ENCODE measurements at places on chromosomes 16 and 17. TPM values are rescaled to one million over a fixed set of nuclear protein-coding genes. Genes with fewer than 3 reads are reported as not detected.

- DNase-seq = no peak
These were observed 1.6 kb downstream of the ITGA3 start for GRCh38 chr17:50057521-50057991.

The COIL gene
- 6.1 TPM for total RNA-seq

DNA sequence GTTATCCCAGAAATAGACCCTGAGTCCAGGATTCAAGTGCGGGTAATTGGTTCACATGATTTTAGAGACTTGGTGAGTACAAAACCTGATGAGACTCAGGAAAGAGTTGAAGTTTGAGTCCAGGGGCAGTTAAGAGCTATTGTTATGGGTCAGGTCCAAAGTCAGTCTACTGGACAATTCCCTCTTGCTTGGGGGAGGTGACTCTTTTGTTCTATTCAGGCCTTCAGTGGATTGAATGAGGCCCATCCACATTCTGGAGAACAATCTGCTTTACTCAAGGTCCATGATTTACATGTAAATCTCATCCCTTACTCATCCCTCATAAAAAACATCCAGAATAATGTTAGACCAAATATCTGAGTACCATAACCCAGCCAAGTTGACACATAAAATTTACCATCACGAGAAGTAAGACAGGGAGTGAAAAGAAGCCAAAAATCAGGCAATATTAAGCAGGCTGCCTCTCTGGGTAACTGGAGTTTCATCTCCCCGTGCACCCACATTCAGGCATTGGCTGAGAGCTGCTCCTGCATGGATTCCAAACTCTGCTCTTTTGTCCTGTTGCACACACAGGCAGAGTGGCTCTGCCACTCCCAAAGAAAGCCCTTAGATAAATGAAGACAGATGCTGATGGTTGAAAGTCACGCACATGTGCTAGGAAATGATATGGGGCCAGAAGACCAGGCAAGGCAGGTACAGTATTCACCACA lies 156.0 kb upstream of the SALL1 start:
- no peak for DNase-seq

The KRT17 gene
- total RNA-seq = not detected

DNA sequence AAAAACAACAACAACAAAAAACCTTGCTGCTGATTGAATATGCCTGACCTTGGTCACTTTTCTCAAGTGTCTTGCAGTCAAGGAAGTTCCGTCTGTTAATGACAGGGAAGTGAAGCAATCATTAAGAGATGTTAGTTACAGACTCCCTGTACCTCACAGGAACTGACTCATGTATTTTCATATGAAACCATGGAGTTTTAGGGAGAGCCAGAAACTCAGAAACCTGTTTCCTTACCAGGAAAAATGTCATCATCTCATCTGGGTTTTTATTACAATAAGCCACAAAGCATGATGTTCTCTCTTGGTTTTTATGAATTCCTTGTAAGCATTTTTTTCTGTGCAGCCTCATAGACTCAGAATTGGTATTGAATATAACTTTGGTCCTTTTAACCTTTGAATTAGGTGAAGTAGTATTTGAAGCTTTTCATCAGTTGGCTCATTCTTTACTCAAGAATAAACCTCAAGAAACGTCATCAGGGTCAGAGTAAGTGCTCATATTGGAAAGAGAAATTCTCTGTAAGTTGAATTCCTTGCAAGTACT lies 10.3 kb downstream of the LYRM1 start:
- DNase-seq = no peak

DNA sequence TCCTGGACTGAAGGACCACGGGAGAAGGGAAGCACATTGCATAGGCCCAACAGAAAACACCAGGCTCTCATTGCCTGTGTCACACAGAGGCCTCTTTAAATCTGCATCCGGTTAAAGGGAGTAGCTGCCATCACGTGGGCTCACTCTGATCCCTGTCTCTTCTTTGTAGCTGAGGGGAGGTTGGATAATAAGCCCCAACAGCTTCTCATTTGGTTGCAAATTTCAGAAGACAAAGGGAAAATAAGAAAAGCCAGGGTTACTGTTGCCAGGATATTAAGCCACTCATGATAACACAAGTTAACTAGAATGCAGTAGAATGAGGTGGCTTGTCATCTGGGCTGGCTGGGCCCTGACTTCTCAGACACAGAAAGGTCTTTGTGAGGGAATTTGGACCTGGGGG lies 325.1 kb upstream of the ERCC4 start:
- no peak for DNase-seq

Data from liver (tissue), 10 donors.